ENCODE measurements at places on chromosomes 11 and 22. TPM values are rescaled to one million over a fixed set of nuclear protein-coding genes. Genes with fewer than 3 reads are reported as not detected.

DNA sequence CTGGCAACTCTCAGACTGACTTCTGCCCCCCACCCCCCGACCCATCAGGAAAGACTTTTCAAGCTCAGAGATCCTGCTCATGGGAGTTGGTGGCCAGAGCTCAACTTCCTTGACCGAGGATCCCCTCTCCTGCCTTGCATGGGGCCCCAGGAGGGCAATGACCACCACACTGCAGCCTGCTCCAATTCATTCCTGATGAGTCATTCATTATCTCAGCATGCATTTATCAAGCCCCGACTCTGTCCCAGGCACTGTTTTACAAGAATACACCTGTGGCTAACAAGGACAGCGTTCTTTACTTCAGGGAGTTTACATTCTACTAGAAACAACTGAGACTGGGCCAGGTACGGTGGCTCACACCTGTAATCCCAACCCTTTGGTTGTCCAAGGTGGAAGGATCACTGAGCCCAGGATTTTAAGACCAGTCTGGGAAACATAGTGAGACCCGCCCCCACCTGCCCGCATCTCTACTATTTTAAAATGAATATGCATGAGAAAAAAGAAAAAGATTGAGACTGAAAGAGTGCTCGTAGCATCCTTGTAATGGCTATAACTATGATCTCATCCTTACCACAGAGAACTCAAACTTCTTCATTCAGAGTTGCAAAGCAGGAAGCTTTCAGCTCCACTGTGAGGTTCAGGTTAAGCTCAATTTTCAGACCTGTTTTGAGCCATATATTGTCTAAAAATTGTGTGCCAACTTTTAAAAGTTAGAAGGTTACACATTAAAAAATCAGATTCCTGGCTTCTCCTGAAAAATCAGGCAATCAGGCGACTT, 60.4 kb downstream of the FEZ1 start:
- DNase-seq = no peak

- no peak for DNase-seq
Measured at GRCh38 chr22:20677684-20678242, 96.2 kb upstream of the SERPIND1 start.

GRCh38 chr11:22479208-22479607, 141.0 kb downstream of the SLC17A6 start:
- DNase-seq = no peak

DNA sequence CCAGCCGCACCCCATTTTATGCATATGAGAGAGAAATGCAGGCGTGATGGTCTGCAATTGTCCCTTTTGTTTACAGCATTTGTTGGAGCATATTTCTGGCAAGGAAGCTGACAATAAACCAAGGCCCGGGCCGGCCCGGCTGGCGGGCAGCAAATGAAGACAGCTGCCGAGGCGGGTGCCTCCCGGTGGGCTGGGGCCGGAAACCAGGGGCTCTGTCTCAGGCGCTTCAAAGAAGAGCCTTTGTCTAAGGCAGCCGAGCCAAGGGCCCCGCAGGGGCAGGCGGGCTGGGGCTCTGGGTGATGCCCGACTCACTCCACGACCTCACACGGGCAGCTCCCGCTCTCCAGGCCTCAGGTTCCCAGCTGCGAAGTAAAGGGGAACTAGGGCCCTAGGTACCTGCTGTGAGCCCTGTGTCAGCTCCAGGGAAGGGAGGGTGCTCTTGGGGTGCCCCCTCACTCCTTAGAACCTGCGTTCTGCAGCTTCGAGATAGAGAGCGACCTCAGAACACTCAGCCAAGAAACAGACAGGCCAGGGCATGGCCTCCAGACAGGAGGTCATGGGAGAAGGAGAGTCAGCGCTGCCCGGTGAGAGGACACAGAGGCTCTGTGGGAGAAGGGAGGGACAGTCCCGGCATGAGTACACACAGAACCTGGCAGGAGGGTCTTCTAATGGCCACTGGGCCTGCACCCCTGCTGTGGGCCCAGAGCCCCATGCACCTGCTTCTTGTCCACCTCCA, 2.4 kb downstream of the LINC01488 start:
- DNase-seq = peak; percentile 25

GRCh38 chr22:22546490-22546889, 12.6 kb downstream of the PRAME start:
- DNase-seq = no peak

HPX gene
- total RNA-seq = 2.0 TPM
